Midbrain (tissue), 1 donor: ENCODE measurements at places on chromosomes 16 and 17.

DNA sequence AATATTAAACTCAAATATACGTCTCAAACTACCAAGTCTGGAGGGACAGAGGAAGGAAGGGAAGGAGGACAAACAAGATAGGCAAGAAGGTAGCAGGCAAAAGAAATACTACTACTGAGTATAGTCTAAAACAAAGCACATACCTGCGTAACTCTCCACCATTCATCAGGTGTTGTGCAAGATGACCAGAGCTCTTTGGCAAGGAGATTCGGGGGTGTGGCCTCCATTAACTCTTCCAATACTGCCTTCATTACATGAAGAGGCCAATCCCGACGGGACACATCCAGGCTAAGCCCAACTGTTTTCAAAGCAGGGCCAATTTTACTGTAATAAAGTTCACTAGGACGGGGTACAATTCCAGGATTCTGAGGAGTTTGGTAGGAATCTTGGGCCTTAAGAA is 38.2 kb upstream of the ARL6IP1 start:
- no peak for DNase-seq

GRCh38 chr17:10195090-10195805 is 3.2 kb downstream of the GAS7 start:
- no peak for DNase-seq

- no peak for DNase-seq
These were observed 6.8 kb upstream of the SERPINF2 start for GRCh38 chr17:1735834-1736347.

- DNase-seq = no peak
These were observed 326.8 kb upstream of the N4BP1 start for GRCh38 chr16:48936811-48937210.

- no peak for DNase-seq
These were observed 229.0 kb upstream of the NLRP1 start for GRCh38 chr17:5813357-5813756.

GRCh38 chr17:7058831-7059447 is 15.0 kb upstream of the SLC16A11 start:
- no peak for DNase-seq

GRCh38 chr16:2251296-2252111 is at the start of gene ECI1:
Gene ECI1, minus strand, starts transcription at chr16:2251587. Its CDS starts 21 bp downstream, at chr16:2251566.
- peak; percentile 96 for DNase-seq

DNA sequence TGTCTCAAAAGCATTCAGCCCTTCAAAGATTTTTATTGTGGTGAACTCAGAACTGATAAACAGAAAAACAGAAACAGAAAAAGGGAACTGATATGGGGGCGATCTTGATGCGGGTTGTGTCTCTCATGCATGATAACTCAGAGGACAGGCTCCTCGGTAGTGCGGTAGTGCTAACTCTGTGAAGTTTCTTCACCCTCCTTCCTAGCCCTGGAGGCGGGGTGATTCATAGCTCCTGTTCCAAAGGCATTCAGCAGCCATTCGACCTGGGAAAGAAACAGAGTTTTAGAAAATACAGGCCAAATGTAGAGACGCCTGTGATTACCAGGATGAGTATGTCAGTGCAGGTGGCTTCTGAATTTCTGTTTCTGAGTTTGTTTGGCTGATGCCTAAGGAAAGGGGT is 5.5 kb upstream of the MAF start:
- no peak for DNase-seq

DNA sequence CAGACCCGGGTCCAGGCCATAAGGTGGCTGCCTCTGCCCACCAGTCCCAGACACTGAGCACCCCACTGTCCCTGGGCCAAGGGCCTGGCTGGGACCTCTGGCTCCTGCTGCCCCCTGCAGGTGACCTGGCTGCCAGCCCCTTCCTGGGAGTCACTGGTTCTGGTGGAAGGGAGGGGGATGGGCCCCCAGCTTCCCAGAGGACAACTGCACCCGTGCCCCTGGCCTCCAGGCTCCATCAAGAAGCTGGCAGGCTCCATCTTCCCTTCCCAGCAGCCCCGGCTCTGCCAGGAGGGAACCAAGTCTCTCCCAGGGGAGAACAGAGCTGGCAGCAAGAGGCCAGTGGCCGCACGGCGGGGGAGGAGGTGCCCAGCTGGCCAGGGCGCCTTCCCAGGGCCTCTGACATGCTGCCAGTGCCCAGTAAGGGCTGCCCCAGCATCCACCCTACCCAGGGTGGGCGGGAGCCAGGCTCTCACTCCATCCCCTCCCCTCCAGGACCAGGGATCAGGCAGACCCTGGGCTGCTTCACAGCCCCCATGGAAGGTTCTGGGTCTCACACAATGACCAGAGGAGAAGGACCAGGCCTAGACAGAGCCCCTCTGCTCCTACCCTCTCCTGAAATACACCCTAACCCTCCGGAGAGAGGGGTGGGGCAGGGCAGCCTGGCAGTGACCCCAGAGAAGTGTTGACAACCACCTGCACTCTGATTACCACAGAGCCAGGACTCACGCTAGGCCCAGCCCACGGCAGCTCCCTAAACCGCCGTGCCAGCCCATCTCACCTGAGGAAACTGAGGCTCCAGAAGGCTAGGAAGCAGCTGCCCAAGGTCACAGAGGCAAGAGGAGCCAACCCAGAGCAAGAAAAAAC is 3.6 kb downstream of the CLUH start:
- peak; percentile 58 for DNase-seq

DNA sequence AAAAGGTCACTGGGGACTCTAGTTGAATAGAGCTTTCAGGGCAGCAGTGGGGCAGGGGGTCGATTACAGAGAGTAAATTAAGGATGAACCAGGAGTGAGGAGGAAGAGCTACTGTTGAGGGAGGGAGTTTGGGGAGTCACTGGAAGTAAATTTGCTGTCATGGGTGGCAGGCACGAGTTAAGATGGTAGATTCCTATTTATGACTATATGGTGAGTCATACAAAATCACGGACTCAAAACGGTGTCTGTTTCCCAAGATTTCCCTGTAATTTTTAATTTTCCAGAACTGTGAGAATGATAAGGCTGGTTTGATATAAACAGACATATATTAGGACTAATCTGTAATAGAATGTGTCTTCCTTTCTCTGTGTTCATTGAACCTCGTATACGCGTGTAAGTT is 287.6 kb upstream of the GOT2 start:
- no peak for DNase-seq

DNA sequence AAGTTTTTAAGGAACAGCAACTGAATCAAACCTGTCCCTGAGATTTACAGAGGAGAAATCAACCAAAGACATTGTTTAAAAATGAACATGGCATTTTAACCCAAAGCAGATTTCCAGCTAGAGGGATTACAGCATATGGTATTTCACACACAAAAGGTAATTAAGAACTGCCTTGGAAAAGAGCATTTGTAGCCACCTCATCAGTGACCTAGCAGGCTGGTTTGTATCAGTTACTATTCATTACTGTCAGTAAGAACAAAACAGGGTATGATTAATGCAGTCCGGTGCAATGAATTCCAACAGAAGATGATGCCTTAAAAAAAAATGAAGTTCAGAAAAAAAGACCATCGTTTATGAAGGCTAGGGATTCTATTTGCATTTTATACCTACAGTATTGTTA is 219.9 kb downstream of the CHD9NB start:
- no peak for DNase-seq

DNA sequence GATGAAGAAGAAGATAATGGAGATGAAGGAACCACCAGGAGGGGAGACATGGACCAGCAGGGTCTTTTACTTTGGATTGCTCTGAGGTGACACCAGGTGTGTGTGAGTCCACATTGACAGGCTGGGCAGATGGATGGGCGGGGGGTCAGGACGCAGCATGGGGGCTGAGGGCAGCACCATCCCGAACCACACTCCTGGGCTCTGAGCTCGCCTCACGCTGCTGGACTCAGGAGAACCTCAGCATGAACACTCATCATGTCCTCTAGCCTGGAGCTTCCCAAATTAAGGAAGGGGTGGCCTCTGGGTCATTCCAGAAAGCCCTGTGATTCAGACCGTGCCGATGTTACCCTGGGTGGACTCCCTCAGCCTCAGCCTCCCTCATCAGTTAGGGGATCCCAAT is 50.4 kb upstream of the MAP3K14 start:
- DNase-seq = no peak
